Ascending aorta (tissue), 2 donors: ENCODE measurements at places on chromosomes 6 and 20.

DNA sequence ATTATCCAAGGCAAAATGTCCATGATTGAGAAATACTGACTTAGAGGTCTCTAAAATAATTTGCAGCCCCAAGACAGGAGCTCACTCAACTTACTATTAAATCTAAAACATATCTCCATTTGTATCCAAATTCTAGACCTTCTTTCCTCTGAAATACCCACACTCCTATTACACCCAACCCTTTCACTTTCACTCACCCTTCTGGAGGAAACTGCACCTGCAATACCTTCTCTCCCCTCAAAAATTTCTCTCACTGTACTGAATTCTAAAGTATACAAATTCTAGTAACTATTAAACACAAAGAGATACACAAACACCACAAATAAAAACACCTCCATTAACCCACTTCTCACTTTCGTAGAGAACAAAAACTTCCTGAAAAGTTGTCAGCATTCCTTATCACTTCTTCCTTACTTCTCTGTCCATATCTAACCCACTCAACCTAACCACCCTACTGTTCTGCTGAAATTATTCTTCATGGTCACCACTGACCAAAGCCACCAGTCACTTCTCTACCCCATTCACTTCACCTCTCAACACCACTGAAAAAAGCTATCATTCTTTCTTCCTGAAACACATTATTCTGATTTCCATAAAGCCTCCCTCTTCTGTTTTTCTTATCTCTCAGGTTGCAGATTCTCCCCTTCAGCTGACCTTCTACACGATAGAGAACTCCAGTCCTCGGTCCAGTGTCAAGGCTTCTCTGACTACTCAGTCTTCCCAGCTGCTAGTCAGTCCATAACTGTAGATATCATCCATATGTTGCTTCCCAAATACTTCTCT is 12.0 kb downstream of the LMBRD1 start:
- DNase-seq, result no peak

DNA sequence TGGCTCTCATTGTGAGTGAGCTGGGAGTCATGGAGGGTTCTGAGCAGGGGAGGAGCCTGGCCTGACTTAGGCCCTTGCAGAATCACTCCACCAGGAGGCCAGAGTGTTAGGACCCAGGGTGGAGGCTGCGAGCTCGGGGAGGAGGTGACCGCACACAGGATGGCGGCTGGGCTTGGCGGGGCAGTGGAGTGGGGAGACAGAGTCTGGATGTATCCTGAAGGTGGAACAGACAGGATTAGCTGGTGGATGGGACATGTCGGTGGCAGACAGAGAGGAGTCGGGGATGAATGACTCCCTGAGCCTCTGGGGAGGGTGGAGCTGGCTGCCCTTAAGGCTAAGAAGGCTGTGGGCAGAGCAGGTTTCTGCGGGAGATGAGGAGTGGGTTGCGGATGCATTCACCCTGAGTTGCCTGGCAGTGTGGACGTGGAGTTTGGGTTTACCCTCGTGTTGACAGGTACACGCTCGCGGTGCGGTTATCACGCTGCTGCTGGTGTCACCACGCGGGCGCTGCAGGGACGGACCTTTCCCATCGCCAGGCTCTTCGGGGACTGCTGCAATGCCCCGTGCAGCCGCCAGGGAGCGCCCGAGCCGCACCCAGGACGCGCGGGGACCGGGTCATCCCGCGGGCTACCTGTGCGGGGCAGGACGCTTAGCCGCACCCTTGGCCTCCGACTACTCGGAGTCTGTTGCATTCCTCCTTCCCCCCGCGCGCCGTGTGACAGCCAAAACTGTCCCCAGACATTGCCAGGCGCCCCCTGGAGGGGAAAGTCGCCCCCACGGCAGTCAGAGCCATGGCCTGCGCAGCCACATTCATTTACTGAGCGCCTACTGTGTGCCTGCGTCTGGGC is 43.0 kb upstream of the PTGIS start:
- DNase-seq, result no peak

DNA sequence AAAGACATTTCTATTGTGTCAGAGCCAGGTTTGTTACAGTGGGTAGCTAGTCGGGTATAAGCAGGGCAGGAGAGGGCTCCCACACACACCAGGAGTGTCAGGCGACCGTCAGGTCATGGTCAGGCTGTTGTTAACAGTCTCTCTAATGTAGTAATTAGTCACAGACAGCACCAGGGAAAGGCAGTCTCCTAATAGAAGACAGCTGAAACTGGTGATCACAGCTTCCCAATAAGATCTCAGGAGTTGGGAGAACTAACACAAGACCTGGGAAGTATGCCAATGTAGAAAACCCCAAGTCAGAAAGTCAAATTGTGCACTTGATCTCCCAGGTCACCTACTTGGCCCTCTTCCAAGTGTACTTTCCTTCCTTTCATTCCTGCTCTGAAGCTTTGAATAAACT is 53.0 kb upstream of the GPR6 start:
- no peak for DNase-seq

GRCh38 chr6:24324617-24325016 is 33.2 kb downstream of the DCDC2 start:
- no peak for DNase-seq

DNA sequence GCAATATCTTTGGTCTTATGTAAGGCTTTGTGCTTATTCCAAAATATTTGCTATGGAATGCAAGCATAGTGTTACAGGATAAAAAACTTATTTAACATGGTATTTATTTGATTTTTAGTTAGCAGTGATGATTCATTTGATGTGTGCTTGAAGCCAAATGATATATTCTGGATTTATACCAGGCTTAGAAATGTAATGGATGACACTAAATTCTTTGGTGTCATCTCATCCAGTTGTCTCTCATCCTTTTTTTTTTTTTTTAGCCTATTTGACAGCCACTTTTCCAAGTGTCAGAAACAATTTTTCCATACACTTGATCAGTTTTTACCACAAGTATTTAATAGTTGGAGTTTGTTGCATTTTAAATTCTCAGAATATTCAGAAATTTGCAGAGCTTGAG is 515.3 kb downstream of the CDKAL1 start:
- DNase-seq, result no peak
